Activated naive CD4-positive, alpha-beta T cell treated with anti-CD3 and anti-CD28 coated beads, Interleukin-2, amount 50 U/mL, for 72 hours (primary cell): ENCODE measurements at places on chromosomes 2 and 18. TPM values are rescaled to one million over a fixed set of nuclear protein-coding genes. Genes with fewer than 3 reads are reported as not detected.

The TUBA3E gene
- total RNA-seq = not detected

The IKZF2 gene
- 1.8 TPM for total RNA-seq

The MSTN gene
- not detected for total RNA-seq

The CYRIA gene
- 3.1 TPM for total RNA-seq

The MPP4 gene
- not detected for total RNA-seq

The DHX57 gene
- 14.4 TPM for total RNA-seq

The UGT1A10 gene
- not detected for total RNA-seq

The RSAD2 gene
- total RNA-seq = 2.7 TPM
